ENCODE measurements at places on chromosomes 7 and 10.

GRCh38 chr7:42090056-42090455, 147.0 kb downstream of the GLI3 start:
- no peak for DNase-seq

DNA sequence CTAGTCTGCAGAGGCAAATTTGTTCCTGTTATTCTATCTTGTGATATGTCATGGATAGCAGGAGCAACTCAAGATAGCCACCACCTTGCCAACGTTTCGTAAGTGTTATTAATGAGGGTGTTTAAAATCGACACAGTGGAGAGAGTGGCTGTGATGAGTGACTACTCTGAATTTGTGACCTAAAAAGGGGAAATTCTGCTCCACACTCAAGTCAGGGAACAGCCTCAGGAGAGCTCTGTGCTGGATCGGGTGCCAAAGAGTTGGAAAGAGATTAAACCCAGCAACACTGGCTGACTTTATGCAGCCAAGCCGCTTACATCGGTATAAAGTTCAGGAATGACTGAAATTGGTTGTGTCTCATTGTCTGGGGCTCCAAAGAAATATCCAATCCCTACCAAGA, 9.5 kb downstream of the TACC2 start:
- no peak for DNase-seq

GRCh38 chr10:95377950-95378349, 87.1 kb upstream of the PDLIM1 start:
- DNase-seq = no peak

DNA sequence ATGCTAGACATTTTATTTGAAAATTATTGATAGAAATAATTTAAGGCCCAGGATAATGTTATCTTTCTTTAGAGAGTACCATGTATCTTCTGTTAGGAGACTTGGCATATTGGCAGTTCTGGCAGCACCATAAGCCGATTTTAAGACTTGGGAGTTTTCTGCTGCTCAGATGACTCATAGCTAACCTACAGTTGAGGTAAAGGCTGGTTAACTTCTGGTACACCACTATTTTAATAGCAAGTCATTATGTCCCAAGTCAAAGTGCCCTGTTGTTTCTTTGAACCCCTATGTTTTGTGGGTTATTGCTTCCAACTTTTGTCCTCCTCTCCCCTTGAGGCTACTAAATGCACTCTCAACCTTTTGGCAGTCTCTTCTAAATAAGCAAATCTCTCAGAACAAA, 25.2 kb downstream of the ATRNL1 start:
- DNase-seq = no peak

- DNase-seq = peak; percentile 70
Observed at GRCh38 chr7:28956608-28957063, 1.5 kb downstream of the TRIL start.

DNA sequence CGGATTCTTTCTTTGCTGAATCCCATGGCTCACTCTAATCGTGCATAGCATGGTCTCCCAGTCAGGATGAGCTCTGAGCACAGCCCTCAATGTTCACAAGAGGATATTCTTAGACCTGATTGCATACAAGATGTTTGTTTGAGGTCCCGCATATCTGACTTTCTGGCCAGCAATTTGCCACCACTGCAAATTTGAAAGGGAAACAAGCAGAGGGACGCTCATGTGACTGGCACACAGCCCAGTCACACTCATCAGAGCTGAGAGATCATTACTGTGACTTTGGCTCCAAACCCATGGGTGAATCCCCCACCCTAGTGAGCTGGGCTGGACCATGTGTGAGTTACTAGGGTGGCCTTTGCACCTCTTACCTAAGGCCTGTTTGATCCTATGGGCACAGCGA, 9.9 kb downstream of the TAS2R41 start:
- peak; percentile 59 for DNase-seq

DNA sequence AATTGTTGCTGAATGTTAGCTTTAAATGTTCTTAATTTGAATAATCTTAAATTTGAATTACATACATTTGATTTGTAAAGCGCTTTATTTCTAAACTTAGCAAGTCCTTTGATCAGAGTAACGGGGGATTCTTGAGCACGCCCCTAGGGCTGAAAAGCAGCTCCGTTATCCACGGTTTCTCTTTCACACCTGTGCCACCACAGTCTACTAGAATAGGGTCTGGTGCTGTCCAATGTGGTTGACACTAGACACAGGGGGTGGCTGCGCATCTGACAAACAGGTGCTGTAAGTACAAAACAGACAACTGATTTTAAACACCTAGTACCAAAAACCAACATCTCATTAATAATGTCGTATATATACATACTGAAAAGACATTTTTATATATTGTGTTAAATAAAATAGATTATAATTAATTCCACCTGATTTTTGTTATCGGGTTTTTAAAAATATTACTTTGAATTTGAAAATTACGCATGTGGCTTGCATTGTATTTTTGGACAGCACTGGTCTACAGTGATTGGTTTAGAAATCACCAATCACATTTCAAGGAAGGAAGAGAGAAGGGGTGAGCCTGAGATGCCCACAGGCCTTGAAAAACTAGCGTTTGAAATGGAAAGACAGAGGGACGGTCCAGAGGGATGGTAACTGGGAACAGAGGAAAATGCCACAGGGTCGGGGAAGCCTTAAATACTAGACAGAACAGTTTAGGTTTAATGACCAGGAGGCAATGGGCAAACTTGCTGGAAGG, 7.3 kb downstream of the SEPHS1 start:
- DNase-seq = peak; percentile 62

DNA sequence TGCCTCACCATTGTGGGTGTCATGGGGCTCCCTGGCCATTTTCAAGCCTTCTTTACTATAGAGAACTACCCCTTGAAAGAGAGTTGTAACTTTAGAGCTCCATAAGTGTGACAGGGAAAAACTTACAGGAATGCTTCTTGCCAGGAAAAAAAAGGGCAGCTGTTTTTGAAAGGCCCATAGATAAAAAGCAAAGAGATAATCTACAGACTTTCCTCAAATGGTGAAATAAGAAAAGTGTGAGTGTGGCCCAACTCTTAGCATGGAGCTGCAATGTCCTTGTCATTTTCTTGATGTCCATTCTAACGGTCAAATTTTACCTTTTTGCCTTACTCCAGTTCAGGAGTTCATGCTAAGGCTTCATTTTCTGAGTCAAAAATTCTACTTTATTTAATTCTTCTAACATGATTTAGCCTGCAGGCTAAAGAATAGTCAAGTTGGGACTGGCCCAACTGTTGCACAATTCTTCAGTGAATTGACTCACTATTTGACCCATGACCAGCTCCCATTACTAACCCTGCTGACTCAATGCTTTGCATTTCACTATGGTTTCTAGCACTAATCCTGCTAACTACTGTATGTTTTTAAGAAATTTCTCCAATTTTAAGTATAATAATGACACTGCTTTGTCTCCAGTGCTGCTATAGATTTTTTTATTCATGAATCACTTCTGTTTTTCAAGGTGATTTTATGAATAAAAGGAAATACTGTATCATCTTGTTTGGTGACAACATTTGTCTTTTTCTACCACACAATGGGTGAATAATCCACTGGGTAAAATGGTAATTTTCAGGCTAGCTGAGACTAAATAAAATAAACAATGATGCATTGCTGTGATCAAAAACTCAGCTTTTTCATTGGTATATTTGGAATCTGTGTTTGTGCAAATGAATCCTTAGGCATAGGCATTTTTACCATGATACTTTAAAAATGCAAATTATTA, 41.4 kb upstream of the SGCE start:
- DNase-seq = peak; percentile 29

DNA sequence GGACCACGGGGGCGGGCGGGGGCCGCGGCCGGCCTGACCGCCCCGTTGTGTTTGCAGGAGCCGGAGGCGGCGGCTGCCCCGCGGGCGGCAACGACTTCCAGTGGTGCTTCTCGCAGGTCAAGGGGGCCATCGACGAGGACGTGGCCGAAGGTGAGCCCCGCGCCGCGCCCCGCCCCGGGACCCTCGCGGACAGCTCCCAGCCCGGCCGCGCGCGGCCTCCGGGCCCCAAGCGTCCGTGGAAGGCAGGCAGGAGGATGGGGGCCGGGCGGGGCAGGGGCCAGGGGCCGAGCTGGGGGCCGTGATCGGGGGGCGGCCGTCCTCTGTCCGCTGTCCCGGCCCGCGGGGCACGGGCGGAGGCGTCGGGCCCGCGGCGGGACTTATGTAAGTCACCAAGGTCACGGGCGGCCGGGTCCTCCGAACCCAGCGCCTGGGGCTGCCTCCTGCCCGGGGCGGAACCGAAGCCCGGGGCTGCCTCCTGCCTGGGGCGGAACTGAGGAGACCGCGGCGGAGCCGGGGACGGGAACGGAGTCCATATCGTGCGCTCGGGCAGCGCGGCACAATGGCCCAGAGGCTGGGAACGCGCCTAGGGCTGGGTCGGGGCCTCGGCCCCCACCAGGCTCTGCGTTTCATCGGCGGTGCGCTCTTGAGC, 497 bp downstream of the PPP2R2D start:
- peak; percentile 70 for DNase-seq

DNA sequence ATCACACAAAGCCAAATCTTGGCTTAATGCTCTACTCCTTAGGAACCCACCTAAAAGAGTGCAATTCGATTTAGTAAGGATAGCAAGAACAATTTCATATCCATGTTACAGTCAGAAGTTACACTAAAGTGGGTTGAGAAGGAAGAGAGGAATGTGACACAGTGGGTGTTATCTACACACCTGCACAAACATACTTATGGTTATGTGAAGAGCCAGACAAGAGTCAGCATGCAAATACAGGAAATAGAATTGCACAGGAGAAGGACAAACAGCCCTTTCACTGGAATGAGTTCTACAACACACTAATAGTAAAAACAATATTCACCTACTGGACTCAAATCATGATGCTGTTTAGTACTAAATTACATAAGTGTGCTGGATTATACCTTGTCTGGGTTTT, 262.8 kb downstream of the DGKB start:
- DNase-seq = no peak

DNA sequence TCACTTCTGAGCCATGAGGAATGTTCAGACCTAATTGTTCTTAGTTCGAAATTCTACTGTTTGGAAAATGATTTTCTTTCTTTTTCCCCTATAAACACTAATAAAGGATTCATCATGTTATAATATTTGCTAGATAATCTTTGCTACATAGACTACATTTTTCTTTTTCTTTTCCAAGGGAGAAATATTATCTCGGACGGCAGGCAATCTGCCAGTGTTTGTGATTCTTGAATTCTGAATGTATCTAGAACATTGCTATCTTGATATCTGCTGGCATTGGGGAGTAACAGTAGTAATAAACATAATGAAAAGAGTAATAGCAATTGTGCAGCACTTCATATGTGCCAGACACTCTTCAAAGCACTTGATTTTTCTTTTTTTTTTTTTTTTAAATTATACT, 107.7 kb upstream of the ZNF32 start:
- DNase-seq = no peak

GRCh38 chr7:21135437-21135836, 292.4 kb upstream of the SP4 start:
- DNase-seq = no peak

DNA sequence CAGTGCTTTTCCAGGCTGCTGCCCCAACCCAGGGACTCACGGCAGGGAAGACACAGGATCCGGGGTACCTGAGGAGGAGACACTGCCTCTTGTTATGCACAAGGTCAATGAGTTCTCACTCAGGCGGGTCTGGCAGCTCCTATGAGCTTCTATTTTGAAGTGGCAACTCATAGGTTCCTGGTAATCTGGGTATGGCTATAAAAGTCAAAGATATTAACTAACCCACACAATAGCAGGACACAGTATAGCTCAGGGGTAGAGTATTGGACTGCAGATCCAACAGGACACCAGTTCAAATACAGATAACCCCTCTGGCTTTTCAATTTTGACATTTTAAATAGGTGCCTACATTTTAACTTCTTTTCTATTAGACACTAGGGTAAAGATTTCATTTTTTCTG, 130.3 kb upstream of the ZNF746 start:
- DNase-seq = no peak

GRCh38 chr10:128080231-128080630, 46.0 kb downstream of the MKI67 start:
- DNase-seq = no peak

DNA sequence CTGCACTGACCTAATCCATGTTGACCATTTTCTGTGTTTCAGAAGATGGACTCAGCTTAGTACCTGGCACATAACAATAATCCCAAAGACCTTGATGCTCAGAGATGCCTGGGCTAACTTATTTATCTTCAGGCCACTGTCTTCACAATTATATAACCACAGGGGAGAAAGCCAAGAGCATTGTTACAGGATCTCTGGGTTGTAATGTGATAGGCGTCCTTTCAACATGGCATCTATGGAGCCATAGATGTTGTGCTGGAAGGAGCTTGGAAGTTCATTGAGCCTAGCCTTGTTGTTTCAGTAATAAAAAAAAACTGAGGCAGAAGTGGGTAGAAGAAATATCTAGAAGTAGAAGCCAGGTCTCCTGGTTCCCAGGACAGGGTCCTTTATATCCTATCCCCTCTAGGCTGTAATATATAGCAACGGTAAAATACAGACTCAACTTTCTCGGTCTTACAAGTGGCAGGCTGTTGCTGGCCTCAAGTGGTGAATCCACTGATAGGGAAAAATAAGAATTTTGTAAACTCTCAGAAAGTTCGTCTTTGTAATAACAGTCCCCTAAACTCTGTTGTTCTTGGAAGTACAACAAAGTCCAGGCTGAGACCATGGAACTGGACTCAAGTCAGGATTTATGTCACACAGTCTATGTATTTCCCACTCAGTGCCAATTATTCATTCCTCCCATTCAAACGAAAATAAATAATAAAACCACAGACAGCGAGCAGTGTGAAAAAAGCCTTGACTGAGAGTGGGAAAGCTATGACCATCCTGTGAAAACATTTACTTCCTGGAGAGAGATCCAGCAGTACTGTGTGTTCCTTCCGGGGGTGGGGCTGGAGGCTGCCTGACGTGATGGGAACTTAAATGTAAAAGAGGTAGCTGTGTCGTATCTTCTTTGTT, 277.6 kb downstream of the REEP3 start:
- DNase-seq = peak; percentile 33

DNA sequence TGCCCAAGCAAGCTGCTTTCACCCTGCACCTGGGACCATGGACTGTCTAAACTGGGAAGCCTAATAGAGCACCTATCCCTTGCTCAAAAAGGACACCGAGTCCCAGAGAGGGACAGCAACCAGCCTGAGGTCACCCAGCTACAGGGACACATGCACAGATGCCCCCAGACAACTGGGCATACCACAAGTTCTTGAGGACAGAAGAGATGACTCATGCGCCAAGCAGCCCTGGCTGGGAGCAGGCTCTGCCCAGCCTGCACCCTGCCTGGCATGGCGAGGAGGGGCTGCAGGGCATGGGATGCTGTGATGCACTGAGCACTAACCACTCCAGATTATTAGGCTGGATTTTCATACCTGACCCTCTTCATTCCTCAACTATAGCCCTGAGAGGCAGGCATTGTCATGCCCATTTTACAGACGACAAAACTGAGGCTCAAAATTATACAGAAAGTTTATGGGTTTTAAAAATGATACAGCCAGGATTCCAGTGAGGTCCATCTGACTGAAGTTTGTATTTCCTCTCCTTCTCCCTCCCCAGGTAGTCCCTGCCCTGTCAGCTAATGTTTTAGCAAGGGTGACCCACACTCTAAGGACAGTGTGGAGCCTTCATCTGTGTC, 289.3 kb upstream of the ZMIZ1 start:
- DNase-seq = no peak

- no peak for DNase-seq
Observed at GRCh38 chr10:6247041-6247712, 44.4 kb downstream of the PFKFB3 start.

GRCh38 chr7:2070151-2070763, 162.5 kb downstream of the MAD1L1 start:
- DNase-seq = no peak
